ENCODE measurements at places on chromosomes 16 and 17.

GRCh38 chr17:31869031-31869430, 10.0 kb upstream of the COPRS start:
- DNase-seq = no peak

- no peak for DNase-seq
Measured at GRCh38 chr16:68779891-68780290, 42.8 kb downstream of the CDH1 start.

DNA sequence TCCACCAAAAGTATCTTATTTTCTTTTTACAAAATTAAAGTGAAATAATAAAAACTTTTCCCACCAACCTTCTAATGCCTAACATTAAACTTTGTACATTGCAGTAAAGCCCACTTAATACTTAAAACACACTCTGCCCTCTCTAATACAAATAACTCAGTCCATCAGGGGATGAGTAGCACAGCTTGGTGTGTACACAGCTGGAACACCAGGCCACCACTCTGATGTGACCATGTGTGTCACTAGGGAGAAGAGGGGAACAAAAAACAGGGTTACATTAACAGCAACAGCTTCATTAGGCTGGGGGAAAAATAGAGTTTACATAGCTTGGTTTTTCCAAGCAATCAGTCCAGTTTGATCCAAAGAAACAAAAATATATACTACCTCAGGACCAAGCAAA, 295.0 kb downstream of the CEP112 start:
- peak; percentile 47 for DNase-seq

- DNase-seq = no peak
Measured at GRCh38 chr16:11307639-11308492, 26.7 kb upstream of the PRM1 start.

DNA sequence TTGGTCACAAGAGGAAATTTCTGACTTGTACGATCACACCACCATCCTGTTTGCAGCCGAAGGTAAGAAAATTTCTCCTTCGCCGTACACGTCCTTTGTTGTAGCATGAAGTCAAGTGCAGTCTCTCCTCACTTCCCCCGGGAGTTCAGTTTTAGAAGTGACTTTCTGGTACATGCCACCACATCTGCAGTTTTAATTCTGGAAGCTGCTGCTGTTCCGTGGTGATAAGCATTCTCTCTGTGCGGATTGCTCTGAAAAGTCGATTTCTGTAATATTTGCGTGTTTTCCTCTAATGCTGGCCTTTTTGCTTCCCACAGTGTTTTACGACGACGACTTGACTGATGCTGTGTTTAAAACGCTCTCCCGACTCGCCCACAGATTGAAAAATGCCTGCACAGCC, 20.6 kb downstream of the METTL22 start:
- DNase-seq = no peak

GRCh38 chr17:3685174-3685573, 10.8 kb downstream of the P2RX5 start:
- DNase-seq = no peak

Data from NCI-H1930 (cell line).